Ecto neural progenitor cell (in vitro differentiated cells): ENCODE measurements at places on chromosomes 16 and 17.

GRCh38 chr16:11232852-11233726, 22.9 kb downstream of the SOCS1 start:
- no peak for DNase-seq

- peak; percentile 99 for DNase-seq
These were observed at the start of gene ZNF232 for GRCh38 chr17:5111402-5112204. Gene ZNF232, minus strand, starts transcription at chr17:5111878. Its CDS starts 56 bp downstream, at chr17:5111822.

DNA sequence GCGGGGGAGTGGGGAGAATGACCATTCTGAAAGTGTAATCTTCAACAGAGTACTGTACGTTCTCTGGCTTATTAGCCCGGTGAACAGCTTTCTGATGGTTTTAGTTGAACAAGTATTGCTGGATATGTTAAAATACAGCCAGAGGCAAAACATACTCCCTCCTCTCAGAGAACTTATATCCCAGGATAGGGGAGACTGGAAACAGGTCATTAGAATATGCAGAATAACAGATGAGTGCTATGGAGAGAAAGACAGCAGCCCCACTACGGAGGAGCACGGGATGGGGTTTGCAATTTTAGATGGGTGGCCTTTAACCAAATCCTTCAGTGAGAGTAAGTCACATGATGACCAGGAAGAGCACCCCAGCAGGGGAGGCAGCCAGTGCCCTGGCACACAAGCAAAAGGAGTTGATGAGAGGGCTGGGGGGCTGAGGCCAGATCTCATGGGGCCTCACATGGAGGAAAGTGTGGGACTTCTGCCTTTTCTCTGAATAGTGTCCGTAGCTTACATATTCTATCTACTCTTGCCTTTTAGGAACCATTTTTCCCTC, 43.1 kb upstream of the SEC14L1 start:
- DNase-seq: no peak

- no peak for DNase-seq
These were observed 14.7 kb upstream of the CPNE2 start for GRCh38 chr16:57077714-57078113.

DNA sequence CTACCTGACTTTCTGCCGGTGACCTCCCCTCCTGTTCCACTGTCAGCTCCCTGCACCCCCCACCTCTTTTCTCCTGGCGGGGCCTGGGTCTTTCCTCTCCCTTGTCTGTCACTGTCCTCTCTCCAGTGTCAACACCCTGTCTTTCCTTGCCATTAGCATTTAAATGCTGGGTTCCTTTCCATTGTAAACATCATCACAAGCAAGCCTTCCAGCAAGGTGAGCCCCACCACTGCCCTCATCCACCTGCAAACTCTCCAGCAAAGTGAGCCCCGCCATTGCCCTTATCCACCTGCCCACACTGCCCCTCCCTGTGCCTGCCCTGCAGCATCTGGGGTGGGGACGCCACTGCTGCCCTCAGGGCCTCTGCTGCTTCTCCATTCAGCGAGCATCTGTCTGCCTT, 195.0 kb downstream of the ENGASE start:
- DNase-seq: no peak

DNA sequence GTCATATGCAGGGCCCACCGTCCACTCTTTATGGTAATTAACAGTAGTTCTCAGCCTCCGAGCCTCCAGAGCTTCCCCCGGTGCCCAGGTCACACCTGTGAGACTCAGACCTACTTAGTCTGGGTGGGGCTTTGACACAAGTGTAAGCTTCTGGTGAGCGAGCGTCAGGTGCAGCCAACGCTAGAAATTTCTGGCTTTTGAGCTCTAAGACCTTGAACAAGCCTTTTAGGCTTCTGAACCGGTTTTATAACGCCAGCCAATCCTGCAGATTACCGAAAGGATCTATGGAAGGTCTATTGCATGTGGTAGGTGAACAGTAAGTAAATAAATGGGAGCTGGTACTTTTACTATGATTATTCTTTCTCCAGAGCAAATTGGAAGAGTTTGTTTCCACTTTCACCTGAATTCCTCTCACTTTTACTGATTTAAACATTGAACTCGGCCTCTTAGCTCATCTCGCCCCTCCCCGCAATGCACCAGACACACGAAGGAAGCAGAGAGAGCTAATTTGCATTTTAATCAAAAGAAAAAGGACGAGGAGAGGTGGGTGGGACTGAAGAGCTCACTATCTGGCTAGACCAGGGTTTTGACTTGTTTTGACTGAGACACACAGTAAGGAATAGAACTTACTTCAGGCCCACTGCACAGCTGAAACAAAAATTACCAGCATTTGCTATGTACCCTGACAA, 47.1 kb downstream of the ABAT start:
- no peak for DNase-seq

GRCh38 chr17:16925461-16926060, 46.4 kb downstream of the TNFRSF13B start:
- no peak for DNase-seq

- no peak for DNase-seq
These were observed 3.1 kb downstream of the GSG1L2 start for GRCh38 chr17:9818760-9819159.

DNA sequence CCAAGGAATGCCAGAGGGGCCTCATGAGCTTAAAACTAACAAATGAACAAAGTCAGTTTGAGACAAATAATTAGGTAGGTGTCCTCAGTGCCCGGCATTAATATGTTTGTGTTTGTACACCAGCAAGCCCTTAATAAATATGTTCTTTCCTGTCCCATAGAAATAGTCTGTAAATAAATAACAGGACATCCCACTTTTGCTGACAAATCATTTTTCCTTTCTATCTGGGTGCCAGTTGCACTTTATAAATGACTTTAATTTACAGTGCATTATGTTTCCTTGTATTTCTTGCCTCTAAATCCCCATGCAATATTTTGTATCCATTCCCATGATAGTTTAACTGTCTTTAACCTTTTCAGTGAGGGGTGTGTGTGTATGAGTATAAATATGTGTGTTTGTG, 170.3 kb downstream of the CBLN1 start:
- DNase-seq: no peak

- DNase-seq: no peak
These were observed 10.0 kb upstream of the MYCBPAP start for GRCh38 chr17:50498021-50498874.

- no peak for DNase-seq
These were observed 324.1 kb upstream of the GOT2 start for GRCh38 chr16:59058250-59058649.

DNA sequence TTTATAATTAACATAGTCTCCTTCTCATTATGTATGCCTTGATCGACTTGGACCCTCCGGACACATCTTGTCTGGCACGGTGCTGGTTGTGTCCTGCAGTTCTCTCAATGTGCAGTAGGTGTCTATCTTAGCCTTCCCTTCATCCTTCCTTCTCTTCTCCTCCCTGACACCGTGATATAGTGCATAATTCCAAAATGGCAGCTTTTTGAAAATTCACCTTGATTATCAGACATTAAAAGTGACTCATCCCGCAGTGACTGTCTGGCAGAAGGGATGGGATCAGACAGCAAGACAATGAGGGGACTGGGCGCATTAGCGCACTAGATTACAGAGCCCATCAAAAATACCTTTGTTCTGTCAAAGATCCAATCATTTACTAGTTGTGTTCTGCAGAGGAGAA, 70.0 kb upstream of the PMFBP1 start:
- DNase-seq: no peak

DNA sequence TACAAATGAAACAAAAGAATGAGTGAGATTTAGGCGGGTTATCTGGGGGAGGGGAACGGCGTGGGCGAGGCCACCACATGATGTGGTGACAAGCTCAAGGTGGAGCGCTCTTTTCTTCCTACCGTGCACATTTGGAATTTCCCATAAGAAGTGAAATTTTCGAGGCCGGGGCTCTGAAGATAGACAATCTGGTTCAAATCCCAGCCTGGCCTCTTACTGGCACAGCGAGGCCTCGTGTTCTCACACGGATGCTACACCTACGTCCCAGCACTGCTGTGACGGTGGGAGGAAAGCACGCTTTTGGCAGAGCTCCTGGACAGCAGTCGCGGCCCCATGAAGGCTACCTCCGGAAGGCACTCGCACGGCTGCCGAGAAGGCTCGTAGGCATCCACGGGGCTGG, 25.2 kb downstream of the ZDHHC7 start:
- DNase-seq: no peak

GRCh38 chr17:40810494-40810893, 10.7 kb upstream of the KRT28 start:
- DNase-seq: no peak

GRCh38 chr16:55248058-55248457, 75.9 kb upstream of the IRX6 start:
- DNase-seq: no peak

DNA sequence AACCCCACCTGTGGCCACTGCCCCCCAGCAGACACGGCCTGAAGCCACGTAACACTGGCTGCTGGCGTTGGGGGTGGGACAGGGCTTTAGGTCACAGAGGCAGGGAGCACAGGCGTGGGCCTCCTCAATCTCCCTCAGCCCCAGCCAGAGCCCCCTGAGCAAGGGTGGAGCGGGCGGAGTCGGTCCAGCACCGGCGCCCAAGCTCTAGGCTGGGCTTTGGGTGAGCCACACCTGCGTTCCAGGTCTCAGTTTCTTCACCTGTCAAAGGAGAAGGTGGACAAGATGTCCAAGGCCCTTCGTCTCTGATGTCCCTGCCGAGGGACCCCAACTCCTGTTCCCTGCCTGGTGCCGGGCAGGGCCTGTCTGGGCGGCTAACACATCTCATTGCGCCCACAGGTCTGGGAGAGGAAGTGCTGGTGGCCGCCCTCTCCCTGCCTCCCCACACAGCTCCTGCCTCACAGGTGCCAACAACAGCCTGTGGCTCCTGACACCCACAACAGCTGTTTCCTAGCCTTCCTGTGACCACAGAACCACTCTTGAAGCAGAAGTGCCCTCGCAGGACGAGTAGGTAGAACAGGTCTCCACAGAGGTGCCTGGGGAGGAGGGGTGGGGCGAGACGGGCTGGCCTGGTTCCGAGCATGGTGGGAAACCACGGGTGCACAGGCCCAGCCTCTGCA, 12.0 kb downstream of the FAM83G start:
- DNase-seq: no peak

DNA sequence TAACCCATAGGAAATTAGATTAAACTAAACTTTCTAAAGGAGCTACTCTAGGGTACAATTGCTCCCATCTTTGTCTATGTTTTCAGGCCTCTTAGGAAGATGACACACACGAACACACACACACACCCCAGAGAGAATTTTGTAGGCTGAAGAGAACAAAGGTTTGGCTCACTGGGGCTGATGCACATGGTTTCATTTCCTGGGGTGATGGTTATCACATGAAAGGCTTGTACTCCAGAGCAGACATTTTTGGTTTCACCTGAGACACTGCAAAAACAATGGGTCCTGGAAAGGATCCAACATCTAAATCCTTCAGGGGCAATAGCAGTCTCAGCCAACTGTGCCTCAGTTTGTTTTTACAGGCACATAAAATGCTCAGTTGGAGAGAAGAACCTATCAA, 62.8 kb downstream of the GRB7 start:
- DNase-seq: no peak

DNA sequence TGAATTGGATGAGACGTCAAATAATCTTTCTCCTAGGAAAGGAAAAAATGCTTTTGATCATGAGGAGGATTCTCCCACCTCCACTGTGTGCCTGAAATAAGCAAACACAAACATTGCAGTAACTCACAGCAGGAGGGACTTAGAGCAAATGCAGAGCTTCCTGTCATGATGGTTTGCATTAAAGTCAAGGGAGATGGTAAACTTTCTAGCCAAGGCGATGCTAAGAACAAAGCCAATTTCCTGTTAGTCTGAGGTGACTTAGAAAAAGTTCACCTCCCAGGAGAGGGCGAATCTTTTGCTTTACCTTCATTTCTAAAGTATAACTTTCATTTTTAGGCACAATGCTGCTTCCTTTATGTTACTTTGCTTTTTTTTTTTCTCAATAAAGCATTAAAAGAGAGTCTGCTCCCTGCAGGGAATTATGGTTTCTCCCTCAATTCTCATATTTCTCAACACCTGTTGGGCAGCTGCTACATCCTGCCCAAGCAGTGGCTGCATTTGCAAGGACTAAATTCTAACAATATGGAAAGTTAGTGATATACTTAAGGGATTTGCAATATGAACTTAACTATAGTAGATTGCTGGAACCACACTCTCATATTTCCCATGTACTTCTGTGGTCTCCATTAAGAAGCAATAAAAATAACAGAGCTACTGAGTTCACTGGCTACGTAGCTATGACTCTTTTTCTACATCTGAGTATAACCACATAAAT, 175.6 kb downstream of the PCTP start:
- DNase-seq: no peak

- no peak for DNase-seq
These were observed 9.9 kb downstream of the NR1D1 start for GRCh38 chr17:40090237-40091119.

DNA sequence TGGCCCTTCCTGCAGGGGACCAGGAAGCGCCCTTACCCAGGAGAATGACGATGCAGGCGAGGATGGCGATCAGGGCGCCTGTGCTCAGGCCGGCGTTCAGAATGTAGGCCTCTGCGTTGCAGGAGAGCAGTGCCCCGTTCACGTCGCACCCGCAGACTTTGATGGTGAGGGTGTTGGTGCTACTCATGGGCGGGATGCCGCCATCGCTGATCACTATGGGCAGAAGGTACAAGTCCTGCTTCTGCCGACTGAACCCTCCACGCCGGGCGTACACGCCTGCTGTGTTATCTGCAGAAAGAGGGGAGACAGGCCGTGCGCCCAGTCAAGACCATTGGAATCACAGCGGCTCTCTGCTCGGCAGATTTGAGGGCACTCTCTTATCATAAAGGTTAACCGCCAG, 171.1 kb downstream of the CDH11 start:
- no peak for DNase-seq

DNA sequence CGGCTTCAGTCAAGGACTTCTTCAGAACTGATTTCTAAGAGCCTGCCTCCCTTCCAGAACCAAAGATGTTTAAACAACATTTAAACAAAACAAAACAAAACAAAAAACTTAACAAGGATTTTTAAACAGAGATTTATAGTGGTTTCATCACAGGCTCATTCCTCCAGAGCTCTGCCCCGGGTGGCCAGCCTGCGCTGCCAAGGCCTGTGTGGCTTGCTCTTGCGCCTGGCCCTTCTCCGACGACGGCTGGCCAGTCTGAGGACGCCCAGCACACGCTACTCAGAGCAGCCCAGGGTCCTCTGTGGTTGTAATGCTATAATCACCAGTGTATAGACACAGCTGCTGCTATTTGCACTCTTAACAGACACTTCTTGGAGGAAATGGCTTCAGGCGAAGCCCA, 307.2 kb upstream of the MYOCD start:
- no peak for DNase-seq

DNA sequence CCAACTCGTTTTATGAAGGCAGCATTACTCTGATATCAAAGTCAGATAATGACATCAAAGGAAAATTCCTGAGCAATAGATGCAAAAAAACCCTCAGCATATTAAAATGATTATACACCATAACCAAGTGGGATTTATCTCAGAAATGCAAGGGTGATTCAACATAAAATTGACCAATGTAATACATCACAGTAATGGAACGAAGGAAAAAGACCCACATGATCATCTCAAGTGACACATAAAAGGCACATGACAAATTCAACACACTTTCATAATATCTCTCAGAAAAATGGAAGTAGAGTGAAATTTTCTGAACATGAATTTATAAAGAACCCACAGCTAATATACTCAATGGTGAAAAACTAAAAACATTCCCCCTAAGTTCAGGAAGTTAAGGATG, 118.8 kb downstream of the ITFG1 start:
- no peak for DNase-seq
